ENCODE measurements at places on chromosomes 5 and 9.

DNA sequence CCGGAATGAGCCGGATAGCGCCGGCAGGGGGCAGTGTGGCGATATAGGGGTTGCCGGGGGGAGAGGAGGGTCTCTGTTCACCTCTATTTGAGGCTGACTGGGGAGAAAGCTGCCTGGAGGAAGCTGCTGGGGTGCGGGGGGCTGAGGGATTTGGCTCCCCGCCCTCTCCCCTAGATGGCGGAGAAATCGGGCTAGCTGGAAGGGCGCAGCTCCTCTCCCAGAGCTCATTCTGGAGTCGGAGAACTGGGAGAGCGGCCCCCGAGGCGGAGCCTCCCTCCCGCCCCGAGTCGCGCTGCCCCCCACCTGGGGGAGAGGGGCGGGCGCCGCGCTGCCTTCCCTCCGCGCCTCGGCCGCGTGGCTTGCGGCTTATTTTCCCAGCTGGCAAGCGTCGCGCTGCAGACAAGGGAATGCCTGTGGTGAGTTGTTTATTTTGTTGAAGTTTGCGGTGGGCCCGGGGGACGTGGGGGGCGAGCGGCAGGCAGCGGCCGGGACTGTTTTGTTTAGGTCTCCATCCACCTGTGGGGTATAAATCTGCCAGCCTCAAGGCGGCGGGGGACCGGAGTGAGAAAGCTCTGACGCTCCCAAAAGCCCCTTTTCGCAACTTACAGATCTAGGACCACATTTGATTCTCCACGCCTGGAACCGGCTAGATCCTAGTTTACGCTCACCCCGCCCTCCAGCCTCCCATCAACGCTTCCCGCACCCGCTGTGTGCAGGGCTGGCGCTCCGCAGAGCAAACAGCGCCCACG is 4.1 kb upstream of the RGMB start:
- peak; percentile 85 for DNase-seq

DNA sequence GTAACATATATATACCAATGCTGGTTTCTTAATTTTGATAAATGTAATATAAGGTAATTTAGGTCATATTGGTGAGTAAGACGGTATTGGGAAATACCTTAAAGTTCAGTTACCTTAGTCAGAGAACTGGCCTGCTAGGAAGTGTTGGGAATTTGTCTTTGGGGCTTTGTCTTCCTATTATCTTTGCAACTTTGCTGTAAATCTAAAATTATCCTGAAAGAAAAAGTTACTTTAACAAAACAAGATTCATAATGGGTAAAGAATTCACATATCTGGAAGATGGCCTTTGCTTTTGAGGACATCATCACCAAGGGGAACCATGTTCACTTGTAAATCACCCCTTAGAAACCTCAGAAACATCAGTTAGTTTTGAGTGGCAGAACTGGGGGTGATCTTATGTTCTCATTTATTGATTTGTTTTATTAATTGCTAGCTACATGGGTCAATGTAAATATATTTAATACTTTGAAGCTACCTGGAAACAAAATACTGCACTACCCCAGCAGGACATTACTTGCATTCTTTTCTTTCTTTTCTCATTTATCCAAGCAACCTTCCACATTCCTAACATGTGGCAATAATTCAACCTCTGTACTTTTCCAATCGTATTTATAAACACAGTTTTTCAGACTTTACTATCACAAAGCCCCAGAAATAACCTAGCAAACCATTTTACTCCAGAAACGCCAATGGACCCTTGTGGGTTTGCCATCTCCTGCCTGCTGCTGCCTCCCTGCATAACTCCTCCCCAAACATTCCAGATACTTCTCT is 41.4 kb downstream of the GLIS3 start:
- no peak for DNase-seq

- DNase-seq, result no peak
Measured at GRCh38 chr5:88145611-88146467, 122.8 kb downstream of the TMEM161B start.

- peak; percentile 63 for DNase-seq
Measured at GRCh38 chr5:142959683-142960657, 189.8 kb downstream of the ARHGAP26 start.

DNA sequence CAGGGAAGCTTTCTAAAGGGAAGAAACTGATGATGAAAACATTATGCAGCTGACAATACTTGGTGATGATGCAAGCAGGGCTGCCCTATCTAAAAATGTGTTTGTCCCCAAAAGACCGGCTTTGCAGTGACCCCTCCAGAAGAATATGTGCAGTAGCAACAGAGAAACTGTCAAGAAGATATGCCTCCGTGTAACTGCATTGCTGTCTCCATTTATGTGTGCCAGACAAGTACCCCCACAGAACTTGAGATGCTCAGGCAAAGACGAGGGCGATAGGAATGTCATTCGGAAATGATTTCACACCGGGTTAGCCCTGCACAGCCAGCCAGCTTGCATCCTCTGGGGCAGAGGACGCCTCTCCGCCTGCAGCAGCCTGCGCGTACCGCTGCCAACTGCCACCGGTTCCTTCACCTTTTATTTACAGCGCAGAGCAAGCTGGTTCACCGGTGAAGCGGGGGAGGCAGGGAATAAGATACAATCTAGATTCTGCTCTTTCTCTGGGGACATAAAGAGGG is 2.0 kb downstream of the GABBR2 start:
- DNase-seq, result no peak

- no peak for DNase-seq
Measured at GRCh38 chr5:176337913-176338312, 23.7 kb downstream of the KIAA1191 start.

DNA sequence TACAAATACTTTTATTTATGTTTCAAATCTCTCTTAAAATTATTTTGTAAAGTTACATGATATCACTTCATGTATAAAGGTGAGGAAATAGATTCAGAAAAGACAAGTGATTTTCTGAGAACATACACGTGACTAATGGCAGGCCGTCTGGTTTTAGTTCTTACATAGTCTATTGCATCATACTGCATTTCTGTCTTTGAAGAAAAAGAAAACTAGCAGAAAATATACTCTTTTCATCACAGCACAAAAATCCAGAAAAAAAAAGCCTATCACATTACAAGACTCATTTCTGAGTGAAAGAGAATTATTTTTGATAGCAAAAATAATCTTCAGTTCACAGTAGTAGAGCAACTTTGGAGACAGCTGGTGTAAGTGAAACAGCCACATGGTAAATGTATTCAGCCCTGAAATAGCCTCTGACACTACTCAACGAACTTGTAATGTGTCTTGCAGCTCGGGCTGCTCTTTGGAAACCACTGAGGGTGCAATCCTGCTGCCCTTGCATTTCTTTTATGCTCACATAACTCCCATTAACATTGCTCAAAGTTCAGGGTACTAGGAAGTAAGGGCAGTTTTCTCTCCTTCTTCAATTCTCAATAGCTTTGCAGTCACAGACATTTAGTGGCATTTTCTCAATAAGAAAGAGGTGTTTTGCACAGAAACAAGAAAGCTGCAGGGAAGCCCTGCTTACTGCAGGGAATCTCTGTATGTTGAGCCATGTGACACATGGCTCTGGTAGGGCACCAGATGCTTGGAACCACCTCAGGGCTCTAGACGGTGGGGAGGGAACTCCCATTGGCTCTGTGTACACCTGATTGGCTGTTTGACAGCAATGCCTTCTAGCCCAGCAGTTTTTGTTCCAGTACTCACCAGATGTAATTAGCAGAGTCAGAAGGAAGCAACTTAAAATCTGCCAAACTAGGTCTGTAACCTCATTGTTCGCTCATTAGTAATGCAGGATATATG is 845.3 kb upstream of the PTPRD start:
- no peak for DNase-seq

GRCh38 chr9:99352826-99353225 is 130.7 kb downstream of the SEC61B start:
- no peak for DNase-seq

DNA sequence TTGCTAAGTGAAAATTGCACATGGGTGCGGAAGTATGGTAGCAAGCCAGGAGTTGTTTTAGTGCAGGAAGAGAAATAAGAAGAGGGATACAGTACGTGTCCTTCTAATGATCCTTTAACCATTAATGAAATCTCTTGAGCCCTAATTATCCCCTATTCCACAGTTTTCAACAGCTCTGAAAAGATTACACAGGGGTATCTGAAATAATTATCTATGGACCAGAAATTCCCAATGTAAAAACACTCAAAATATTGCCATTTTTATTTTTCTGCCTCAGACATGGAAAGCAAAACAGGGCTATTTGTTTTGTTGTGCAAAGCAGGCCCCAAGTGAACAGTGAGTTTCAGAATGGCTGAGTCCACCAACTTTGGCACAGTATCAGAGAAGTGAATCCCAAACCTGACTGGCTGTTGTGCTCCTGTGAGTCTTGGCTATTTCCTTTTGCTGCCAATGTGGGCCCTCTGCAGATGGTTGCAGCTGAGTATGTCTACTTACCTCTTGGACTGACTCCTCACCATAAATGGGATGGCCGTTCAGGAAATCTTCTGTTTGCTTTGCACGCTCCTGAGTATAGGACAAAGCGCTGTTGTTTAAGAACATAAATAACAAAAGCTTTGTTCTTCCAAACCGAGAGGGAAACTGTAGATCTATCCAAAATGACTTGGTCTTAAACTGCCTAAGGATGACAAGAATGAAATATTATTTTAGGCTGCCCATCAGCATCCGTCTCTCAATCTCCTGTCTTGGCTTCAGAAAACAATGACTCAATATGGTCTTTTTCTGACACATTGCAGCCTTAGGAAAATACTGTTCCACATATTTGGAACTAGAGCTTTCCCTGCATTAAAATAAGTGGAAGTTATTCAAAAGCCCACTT is 204.1 kb downstream of the DEPDC1B start:
- no peak for DNase-seq

Data from BE2C (cell line).